Frontal cortex (tissue), 4 donors: ENCODE measurements at places on chromosomes 1 and 21. TPM values are rescaled to one million over a fixed set of nuclear protein-coding genes. Genes with fewer than 3 reads are reported as not detected.
A peak's percentile ranks its signal among the peaks of the same experiment; 100 is the strongest.

- no peak for DNase-seq
Measured at GRCh38 chr21:30719401-30719800, 824 bp upstream of the KRTAP21-3 start.

DNA sequence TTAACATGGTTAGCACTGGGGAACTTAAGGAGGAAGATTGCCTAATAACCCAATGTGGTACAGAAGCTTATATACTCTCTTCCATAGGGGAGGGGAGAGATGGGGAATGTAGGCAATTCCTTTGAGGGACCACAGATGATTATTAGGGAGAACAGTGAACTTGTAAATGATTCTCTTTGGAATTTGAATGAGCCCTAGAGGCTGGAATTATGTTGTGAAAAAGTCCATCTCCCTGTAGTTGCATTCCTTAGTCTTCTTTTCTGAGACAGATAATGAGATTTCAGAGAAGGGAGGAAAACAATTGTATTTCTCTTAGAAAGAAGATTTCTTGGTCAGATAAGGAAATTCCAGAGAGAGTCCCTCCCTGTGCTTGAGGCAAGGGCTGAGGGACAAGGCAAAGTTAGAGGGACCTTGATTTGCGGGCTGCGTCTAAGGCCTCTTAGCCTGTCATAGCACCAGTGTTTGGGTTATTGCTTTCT is 89.0 kb upstream of the HMCN1 start:
- no peak for DNase-seq

- DNase-seq, result peak; percentile 14
Measured at GRCh38 chr1:8560611-8561544, 243.0 kb downstream of the SLC45A1 start.

- DNase-seq, result no peak
Measured at GRCh38 chr1:94709891-94710581, 110.1 kb upstream of the SLC44A3 start.

DNA sequence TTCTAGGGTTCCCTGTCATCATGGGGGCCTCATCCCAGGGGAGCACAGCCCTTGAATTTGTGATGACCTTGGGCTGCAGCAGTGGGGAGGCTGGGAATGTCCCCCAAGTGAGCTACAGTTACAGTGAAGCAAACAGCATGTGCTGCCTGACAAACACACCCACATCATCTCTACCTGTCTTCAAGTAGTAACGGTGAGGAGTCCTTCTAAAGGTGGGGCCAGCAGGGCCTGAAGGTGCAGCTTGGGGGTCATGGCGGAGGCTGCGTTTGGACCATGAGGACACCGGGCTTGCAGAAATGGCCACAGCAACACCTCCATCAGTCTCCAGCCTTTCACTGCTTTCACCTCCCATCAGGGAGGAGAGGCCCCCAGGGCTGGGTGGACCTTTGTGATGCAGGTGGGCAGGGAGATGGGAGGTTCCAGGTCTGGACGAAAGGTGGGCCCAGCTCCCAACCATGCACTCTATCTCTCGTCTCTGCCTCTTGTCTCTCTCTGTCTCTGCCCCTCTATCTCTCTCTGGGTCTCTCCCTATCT is 55.7 kb downstream of the WNT9A start:
- DNase-seq, result no peak

OR2T10 gene
- total RNA-seq, result not detected
